ENCODE measurements at places on chromosomes 1 and 21. TPM values are rescaled to one million over a fixed set of nuclear protein-coding genes. Genes with fewer than 3 reads are reported as not detected.

DNA sequence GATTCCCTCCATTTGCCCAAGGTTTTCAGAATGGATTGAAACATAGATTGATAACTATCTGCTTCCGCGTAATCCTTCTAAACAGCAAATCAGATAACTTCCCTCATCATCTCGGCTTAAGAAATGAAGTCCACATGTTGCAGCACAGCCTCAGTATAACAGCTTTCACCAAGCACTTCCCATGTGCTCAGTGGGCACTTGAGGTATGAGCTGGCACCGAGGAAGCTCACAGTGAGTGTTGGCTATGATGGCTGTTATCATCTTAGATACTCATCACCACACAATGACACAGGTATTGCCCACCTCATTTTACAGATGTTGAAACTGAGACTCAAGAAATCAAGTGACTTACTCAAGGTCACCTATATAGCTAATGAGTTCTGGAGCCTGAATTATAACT lies 43.2 kb downstream of the RCSD1 start:
- DNase-seq = no peak

- no peak for DNase-seq
Measured at GRCh38 chr1:234940841-234941240, 187.8 kb downstream of the TOMM20 start.

The PHLDA3 gene
- not detected for polyA plus RNA-seq

The CCDC181 gene
- polyA plus RNA-seq = 0.14 TPM

The PGBD5 gene
- not detected for polyA plus RNA-seq

DNA sequence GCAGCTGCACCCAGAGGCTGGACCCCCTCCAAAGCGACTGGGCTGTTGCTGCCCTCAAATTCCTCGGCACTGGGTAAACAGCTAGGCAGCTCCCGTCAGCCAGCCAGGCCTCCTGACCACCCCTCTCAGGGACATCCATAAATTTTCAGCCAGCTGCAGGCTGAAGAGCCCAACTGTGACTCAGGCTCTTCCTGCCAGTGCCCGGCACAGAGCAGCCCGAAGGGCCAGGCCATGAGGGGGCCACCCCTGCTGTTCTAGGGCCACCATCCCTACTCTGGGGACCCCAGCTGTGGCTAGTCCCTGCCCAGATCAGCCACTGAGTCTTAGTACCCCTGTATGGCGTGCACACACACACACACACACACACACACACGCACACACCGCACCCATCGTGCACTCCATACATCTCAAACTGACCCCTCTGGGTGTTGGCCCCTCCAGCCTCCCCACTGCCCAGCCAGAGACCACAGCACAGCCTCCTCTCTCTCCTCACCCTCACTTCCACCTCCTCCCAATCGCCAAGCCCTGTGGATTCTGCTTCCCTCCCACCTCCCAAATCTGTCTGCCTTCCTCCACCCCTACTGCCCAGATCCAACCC lies 6.2 kb upstream of the LAPTM5 start:
- DNase-seq = no peak

The CD247 gene
- polyA plus RNA-seq = 325 TPM

The C1QTNF12 gene
- not detected for polyA plus RNA-seq

Data from naive thymus-derived CD8-positive, alpha-beta T cell (primary cell).